ENCODE measurements at places on chromosomes 16 and 17. TPM values are rescaled to one million over a fixed set of nuclear protein-coding genes. Genes with fewer than 3 reads are reported as not detected.

ENPP7 gene
- not detected for polyA plus RNA-seq

C17orf78 gene
- not detected for polyA plus RNA-seq

GGT6 gene
- polyA plus RNA-seq, result not detected

ABCC12 gene
- polyA plus RNA-seq, result 0.08 TPM

C16orf89 gene
- polyA plus RNA-seq, result 4.2 TPM

PLLP gene
- 10.4 TPM for polyA plus RNA-seq

CLDN7 gene
- 1.1 TPM for polyA plus RNA-seq

CD300LB gene
- polyA plus RNA-seq, result 0.40 TPM

- no peak for DNase-seq
Observed at GRCh38 chr17:57090560-57091185, 5.6 kb downstream of the AKAP1 start.

DNA sequence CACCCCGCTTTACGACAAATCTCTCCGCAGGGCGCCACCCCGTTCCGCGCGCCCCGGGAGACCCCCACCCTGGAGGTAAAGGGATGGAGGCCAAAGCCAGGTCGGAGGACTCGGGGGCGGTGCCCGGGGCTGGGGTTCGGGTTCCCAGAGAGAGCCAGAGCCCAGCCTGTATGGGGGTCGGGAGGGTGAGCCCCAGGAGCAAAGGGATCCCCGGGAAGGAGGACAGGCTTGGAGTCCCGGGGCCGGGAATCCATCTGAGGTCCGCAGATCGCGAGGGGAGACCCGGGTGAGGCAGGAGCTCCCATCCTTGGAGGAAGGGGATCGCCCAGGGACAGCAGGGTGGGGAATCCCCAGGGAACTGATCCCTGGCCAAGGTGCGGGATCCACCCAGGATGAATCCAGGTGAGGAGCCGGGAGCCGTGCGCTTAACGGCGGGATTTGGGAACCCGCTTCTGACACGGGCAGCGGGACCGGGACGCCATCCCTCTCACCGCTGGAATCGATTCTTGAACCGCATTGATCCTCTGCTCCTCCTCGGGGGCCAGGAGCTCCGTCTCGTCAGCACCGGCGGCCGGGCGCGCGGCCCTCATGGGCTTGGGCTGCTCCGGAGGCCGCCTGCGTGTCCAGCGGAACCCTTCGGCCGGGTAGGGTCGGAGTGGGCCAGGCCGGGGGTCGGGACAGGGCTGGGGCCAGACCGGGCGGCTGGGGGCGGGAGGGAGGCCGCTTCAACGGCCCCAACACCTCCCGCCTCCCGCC lies at the start of gene MMD:
TSS of gene MMD (minus strand) at position 657 of the 756 bp plus-strand sequence. CDS start at position 517, 140 bp downstream.
- peak; percentile 61 for DNase-seq

GRCh38 chr16:61887903-61888302 lies 148.3 kb downstream of the CDH8 start:
- peak; percentile 24 for DNase-seq

GRCh38 chr16:4094127-4094773 lies 22.0 kb downstream of the ADCY9 start:
- no peak for DNase-seq

DNA sequence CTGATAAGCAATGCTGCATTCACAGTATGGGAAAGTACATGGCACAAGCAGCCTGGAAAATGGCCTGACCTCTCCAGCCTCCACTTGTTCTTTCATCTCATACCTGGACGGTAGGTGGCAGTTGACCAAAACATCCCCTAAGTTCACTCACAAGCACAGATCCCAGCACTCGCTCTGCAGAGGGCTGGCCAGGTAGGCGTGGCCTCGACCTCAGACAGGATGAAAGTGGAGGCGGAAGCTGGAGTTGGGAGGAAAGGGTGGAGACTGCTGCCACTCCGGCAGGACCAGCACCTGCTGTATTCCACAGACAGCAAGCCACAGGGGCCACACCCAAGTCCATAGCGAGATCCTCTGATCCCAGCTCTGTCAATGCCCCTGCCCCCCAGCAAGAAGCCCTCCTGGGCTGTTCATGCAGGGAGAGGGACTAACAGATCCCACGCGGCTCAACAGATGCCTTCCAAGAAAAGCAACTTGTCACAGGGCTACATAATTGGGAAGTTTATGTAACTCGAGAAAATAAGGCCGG lies 31.3 kb downstream of the ZCCHC14 start:
- no peak for DNase-seq

DNA sequence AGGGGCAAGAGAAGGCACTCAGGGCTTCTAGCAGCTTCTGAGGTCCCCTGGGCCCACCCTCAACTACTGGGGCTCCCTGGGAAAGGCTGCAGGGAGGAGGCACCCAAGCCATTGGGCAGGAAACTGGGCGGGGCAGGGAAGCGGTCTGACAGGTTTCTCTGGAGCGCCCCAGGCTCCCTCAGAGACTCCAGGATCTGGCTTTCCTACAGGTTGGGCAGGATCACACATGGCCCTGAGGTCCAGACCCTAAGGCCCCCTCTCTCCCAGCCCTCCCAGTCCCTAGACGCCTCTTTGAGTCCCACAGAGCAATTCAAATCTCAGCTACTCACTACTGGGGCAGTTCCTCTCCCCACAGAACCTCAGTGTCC lies 14.3 kb downstream of the JUP start:
- no peak for DNase-seq

- no peak for DNase-seq
Observed at GRCh38 chr17:6554871-6555330, 1.5 kb downstream of the PITPNM3 start.

- DNase-seq, result no peak
Observed at GRCh38 chr17:19461116-19461515, 50.1 kb downstream of the RNF112 start.

DNA sequence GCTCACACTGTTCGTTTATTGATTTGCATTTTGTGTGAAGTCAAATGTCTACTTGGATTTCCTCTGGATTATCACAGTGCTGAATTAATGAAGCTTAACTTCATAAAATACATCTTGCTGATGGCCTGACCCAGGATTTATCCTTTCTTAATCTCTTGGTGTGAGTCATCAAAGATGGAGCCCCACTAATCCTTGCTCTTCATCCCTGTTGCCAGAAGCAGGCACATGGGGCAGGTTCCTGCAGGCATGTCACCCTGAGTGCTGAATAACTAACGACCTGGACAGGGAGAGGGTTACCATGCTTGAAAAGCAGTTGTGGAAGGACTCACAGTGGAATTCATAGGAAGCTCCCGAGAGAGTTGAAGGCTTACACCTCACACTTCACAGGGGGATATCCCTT lies 56.0 kb upstream of the FA2H start:
- no peak for DNase-seq

DNA sequence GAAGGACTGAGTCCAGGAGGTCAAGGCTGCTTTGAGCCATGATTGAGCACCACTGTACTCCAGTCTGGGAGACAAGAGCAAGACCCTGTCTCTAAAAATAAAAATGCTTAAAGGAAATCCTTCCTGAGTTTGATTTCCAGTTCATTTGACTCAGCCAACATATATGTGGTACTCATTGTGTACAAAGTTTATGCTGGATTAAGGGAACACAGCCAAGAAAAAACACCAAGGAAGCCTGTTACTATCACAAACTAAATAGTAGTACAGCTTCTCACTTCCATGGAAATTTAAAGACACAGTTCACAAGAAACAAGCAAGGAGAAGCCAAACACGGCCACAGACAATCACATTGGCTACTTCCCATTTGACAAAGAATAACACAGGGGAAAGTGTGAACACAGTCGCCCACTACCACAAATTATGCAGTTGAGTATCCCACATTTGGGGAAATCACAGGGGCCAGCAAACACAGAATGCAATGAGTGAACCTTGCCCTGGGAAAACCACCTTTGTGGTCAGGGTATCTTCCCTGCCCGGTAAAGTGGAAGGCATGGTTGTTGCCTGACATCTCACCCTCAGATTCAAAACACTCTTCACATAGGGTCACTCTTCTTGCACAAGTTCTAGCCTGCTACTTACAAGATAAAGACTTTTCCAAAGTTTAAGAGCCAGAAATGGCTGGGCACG lies 14.5 kb downstream of the TEX14 start:
- DNase-seq, result no peak

GRCh38 chr17:27544350-27545131 lies 86.4 kb upstream of the LGALS9 start:
- DNase-seq, result no peak

DNA sequence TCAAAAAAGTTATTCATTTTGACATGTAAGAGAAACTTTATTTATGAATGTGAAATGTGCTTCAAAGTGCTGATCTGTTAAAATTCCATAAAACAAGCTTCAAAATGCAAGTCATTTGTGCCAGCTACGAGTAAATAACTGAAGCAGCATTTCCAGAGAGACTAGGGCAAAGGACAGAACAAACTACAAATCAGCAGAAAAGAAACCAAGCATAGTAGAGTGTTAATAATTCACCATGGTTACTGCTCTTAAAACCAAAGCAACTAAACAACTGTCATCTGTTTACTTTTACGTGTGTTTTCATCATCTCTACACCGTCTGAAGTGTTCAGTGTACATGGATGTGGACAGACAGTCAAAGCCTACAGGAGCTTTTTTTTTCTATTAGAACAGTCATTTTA lies 1.6 kb upstream of the ASPA start:
- DNase-seq, result no peak

DNA sequence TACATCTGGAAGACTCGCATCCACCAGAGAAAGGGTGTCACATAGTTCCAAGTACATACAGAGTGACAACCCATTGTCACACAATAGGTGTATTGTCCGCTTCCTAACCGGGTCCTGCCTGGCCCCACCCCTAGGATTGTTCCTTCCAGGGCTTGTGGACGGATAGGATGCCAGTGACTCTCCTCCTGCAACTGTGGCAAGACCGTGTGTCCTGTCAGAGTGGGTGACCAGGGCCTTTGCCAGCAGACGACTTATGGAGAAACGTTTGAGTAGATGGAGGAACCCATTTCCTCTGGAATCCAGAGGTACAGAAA lies 258.4 kb downstream of the CPPED1 start:
- no peak for DNase-seq

- no peak for DNase-seq
Observed at GRCh38 chr16:52318302-52319009, 228.5 kb downstream of the TOX3 start.

GRCh38 chr17:80864751-80865150 lies 126.9 kb upstream of the CHMP6 start:
- DNase-seq, result no peak

GRCh38 chr16:967077-967541 lies 3.7 kb downstream of the LMF1 start:
- DNase-seq, result no peak

DNA sequence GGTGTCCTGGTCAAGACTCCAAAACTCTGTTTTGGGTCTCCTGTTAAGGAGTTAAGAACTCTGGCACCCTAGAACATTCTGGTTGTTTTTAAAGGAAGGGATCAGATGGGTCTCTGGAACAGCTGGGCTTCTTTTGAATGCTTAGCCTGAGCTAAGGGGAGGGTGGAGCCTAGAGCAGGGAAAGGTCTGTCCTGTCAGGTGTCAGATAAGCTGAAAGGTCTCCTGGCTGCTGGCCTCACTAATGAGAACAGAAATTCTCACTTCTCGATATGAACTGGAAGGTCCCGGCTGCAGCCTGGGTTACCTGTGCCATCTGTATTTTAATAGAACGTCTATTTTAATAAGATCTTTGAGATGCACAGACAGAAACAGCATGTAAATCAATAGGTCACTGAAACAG lies 69.0 kb downstream of the RAP1GAP2 start:
- no peak for DNase-seq

DNA sequence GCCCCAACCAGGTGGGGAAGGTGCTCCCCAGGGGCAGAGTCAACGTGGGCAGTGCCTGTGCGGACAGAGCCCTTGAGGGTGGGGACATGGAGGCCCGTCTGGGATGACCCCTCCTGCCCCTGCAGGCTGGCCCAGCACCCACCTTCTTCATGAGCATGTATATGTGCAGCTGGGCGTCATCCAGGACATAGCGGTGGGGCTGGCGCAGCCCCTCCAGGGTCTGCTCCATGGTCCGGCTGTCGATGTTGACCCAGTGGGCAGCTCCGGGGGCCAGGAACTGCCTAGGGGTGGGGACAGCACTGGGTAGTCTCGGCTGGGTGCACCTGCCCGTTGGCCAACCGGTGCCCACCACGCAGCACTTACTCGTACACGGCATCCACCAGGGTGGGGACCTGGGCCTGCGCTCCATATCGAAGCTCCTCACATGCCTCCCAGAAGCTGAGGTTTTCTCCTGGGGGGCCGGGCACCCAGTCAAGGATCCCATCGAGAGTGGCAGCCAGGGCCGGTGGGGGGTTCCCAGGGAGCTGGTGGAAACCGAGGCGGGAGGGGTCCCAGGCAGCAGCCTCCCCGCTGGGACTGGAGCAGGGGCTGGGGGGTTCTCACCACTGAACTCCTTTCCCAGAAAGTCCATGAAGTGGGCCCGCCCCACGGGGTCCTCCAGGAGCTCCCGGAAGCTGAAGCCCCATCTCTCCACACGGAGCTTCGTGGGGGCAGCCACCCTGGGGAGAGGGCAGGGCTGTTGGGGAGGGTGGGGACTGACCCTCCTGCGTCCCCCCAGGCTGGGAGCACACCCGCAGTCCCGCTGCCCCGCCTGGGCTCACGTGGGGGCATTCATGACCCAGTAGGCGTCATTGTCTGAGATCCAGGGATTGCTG lies 5.1 kb downstream of the RGS11 start:
- DNase-seq, result no peak

DNA sequence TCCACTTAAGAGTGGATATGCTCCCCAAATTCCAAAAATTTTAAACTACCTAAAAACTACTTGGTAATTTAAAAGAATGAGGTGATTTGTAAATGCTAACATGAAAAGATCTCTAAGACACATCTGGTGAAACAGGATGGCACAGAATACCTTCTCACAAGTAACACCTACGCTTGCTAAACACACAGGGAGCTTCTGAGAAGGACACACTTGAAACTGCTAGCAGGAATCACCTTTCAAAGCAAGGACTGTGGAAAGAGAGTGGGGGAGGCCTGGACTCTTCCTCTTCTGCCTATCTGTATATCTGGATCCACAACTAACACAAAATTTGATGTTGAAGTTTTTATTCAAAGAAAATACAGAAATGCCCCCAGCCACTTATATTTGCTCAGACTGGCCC lies 52.4 kb downstream of the CYTH1 start:
- DNase-seq, result no peak

- no peak for DNase-seq
Observed at GRCh38 chr17:71978435-71978834, 142.4 kb upstream of the SOX9 start.
